ENCODE measurements at places on chromosomes 1 and 21.

- DNase-seq: no peak
Measured at GRCh38 chr1:67983867-67984266, 66.6 kb downstream of the DIRAS3 start.

DNA sequence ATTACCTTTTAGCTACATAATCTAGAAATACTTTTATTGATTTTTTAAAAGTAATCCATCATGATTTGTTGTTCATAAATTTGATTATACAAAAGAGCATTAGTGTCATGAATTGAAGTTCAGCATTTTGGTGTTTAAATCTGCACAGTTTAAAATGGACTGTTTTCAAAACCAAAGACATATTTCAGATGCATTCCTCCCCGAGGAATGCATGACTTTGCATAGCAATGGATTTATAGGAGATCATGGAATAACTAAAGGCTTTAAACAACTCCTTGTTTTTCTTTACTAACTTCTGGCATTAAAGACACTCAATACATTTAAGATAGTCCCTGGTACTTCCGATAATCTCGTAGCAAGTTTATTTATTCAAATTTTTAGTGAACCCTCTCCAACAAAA is 863.1 kb upstream of the TMPRSS15 start:
- DNase-seq: no peak

- DNase-seq: no peak
Measured at GRCh38 chr1:212721388-212722247, 22.0 kb upstream of the BATF3 start.

GRCh38 chr21:44833663-44834062 is 15.8 kb upstream of the SUMO3 start:
- DNase-seq: no peak

- DNase-seq: no peak
Measured at GRCh38 chr1:36199934-36200741, 24.1 kb upstream of the THRAP3 start.

DNA sequence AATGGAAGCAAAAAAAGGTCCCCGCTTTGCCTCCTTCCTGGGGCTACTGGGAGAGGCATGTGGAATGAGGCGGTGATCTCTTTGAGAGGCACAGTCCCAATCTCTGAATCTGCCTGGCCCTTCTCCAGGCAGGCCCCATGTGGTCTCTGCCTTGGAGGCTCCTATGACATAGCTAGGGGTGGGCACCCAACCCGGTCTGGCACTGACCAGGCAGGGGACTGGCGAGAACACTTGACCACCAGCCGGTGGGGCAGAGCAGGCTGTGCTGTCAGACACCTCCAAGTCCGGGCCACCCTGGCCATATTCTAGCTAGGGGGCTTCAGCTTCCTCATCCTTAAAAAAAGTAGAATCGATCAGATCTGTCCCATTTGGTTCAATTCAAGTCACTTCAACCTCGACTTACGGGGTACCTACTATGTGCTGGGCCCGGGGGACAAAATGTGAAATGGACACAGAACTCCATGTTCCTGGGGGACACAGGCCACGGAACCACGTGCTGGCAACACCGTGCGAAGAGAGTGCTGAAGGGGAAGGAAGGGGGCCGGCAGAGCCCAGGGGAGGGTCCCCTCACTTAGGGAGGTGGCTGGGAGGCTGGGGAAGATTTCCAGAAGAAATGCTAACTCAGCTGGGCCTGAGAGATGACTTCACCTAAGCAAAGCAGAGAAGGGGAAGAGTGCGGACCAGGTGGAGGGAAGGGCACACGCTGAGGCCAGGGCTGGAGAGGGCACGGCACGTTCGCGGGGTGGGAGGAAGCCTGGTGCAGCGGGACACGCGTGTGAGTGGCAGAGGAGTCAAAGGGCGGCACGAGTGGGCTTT is 33.3 kb downstream of the HSPG2 start:
- DNase-seq: no peak

DNA sequence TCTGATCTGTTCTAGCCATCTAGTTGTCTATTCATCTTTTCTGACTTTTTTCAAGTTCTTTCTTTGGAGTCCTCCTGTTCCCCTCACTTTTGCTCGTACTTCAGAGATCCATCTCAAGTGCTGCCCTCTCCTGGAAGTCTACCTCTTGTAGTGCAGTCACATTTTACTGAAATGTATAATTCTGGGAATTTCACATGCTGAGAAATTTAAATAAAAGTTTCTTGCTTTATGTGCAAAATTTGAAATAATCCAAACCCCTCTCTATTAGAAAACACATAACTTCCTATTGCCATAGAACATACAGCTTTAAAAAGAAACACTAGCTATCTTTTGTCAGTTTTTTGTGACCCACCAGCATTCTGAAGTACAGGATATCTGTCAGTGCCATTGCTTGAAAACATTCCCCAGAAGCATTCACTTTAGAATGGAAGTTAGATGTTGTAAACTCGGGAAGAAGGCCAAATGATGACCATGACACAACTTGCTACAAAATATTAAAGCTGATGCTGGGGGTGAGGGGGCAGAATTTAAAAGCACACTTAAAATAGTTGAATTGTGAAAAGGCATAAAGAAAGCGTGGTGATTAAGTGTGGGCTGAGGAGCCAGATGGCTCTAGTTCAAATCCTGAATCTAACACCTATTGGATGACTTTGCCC is 22.0 kb downstream of the RLF start:
- DNase-seq: no peak

- DNase-seq: no peak
Measured at GRCh38 chr1:115196296-115196695, 107.0 kb upstream of the TSPAN2 start.

- no peak for DNase-seq
Measured at GRCh38 chr1:46611691-46612221, 4.9 kb downstream of the MOB3C start.

DNA sequence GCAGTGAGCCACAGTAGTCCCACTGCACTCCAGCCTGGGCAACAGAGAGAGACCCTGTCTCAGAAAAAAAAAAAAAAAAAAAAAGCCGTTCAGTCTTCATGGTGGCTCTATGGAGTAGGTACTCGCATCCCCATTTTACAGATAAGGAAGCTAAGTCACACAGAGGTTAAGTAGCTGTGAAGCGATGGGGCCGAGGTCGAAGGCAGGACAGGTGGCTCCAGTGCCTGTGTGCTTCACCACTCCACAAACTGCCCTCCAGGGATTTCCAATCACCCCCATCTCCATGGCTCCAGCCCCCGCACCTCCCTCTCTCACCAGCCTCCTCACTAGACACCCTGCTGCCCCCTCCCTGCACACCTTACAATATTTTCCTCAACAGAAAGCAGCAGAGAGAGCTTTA is 61.9 kb downstream of the SYF2 start:
- no peak for DNase-seq

DNA sequence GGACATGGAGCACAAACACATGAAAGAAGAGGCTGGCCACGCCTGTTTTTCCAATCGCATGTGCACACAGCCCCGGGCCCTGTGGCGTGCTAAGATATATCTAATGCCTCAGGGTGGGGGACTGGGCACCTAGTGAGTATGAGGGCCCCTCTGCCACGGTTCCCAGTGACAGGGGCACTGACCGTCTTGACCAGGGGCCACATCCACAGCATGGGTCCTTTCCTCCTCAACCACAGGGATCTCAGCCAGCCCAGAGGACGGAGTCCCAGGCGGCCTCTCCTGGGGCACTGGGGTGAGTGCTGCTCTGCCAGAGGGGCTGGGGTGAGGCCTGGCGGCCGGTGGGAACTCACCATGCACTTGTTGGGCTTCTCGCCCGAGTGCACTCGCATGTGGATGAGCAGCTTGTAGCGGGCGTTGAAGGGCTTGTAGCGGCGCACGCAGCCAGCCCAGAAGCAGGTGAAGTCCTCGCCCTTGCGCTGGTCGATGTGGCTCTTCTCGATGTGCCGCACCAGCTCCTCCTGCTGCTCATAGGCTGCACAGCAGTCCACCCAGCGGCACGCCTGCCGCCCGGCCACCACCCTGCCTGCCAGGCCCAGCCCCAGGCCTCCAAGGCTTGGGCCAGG is 134.7 kb downstream of the DMRTB1 start:
- DNase-seq: no peak

GRCh38 chr1:184691719-184692324 is 62.8 kb downstream of the EDEM3 start:
- no peak for DNase-seq

DNA sequence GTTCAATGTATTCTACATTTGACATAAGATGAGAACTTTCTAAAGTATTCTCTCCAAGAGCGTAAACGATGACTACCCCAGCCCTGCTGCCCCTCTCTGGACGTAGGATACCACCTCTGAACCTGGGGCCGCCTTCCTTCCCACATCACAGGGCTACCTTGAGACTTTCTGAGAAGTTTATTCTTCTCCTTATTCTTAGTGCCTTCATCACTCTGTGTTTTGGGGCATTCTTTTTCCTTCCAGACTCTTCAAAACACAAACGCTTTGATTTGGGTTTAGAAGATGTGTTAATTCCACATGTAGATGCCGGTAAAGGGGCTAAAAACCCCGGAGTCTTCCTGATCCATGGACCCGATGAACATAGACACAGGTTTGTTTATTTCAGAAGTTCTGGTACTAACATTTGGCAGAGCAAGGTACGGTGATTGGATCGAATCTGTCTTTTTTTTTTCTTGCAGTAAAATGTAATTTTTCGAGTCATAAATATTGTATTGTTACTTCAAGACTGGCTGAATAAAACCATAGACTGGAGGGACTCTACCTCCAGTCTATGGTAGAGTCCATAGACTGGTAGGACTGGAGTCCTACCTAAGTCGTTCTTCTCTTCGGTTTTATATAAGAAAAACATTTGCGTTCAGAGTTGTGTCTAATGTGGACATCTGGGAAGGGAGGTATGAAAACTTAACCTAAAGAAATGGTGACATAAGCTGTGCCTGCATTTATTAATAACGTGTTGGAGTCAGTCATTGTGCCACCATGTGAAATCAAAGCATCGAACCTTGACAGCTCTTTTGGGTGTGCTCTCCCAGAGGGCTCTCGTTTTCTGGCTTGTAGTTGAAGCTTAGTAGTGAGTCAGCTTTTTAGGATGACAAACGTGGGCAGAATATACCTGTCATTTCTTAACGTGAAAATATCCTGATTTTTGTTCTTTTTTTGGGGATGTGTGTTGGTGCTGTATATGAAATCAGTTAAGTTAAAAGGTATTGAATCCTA is 1.2 kb downstream of the MAN1A2 start:
- no peak for DNase-seq

- DNase-seq: no peak
Measured at GRCh38 chr1:2412773-2413494, 570 bp upstream of the PEX10 start.

DNA sequence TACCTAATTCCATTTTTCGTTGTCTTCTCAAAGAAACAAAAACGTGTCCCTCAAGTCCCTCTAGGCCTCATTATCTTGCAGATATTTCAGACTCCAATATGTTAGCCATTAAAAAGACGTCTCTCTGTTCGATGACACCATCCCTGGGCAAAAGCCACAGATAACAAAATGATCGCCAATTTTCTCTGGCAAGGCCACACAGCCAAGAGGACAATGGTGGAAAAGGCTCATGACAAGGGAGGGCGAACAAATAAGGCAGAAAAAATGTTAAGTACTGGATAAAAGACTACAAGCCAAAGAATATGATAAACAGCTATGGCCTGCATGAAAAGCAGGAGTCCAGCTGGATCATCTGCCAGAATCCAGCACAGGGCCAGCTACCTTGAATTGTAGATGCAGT is 82.9 kb downstream of the TBX15 start:
- DNase-seq: no peak

DNA sequence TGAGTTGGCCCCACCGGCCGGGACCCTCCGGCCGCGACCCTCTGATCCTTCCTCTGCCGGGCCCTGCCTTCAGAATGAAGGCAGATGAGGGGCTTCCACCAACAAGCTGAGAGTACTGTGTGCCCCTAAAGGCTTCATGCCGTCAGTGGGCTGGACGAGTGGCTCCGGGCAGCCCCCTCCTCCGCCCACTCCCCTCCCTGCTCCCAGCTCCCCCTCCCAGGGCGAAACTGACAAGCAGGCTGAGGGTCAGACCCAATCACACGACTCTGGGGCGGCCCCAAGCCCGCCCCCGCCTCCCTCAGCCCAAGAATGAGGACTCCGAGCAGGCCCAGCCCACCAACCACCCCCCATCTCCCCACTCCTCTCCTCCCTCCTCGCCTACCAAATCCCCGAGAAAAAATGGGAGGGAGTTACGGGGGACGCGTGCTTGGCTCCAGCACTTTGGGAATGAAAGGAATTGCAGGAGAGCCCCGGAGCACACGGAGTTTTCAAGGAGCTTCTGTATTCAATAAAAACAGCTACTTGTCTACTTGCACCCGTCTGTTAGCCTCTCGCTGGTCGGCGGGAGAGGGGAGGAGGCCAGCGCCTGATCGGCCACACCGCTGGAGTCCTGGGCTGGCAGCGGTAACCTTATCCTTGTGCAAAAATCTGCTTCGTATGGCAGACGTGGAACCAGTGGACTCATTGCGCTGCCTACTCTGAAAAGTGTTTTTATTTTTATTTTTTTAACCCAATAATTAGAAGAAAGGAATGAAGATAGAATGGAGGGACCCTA is at the start of gene COL11A1:
Gene COL11A1, minus strand, starts transcription at position 147 of the 775 bp plus-strand sequence. CDS start 344 bp downstream, outside the sequence.
- no peak for DNase-seq

GRCh38 chr1:84823511-84823910 is 69.5 kb downstream of the LPAR3 start:
- no peak for DNase-seq

DNA sequence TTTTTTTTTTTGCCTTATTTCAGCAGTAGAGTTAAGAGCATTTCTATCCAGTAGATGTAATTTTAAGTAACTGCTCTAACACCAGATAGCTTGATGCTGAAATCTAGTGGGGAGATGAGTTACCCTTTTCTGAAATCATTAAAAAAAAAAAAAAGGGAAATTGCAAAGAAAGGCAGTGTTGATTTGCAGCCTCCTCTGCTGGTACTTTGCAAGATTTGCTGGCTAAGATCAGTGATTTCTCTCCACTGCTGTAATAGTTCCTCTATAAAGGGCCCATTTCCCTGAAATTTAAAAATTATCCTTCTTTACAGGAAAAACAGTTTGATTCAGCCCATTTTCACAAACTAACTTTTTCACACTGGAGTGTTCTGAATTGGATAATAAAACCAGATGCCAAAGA is 120.6 kb downstream of the PTBP2 start:
- DNase-seq: no peak

- no peak for DNase-seq
Measured at GRCh38 chr1:243818978-243819377, 31.1 kb downstream of the AKT3 start.

GRCh38 chr1:27785781-27786455 is 12.9 kb downstream of the STX12 start:
- DNase-seq: no peak

GRCh38 chr21:37006486-37007291 is at the start of gene RIPPLY3:
Gene RIPPLY3, plus strand, starts transcription at chr21:37006702. Its CDS starts 71 bp downstream, at chr21:37006773.
- no peak for DNase-seq

- no peak for DNase-seq
Measured at GRCh38 chr1:234669499-234669898, 59.5 kb upstream of the IRF2BP2 start.

- no peak for DNase-seq
Measured at GRCh38 chr1:18060366-18060765, 47.2 kb upstream of the IGSF21 start.

Data from stimulated activated CD8-positive, alpha-beta memory T cell treated with anti-CD3 and anti-CD28 coated beads, Interleukin-4, amount 100 ng/mL, for 1 hour (primary cell).